ENCODE measurements at places on chromosomes 1 and 21.

DNA sequence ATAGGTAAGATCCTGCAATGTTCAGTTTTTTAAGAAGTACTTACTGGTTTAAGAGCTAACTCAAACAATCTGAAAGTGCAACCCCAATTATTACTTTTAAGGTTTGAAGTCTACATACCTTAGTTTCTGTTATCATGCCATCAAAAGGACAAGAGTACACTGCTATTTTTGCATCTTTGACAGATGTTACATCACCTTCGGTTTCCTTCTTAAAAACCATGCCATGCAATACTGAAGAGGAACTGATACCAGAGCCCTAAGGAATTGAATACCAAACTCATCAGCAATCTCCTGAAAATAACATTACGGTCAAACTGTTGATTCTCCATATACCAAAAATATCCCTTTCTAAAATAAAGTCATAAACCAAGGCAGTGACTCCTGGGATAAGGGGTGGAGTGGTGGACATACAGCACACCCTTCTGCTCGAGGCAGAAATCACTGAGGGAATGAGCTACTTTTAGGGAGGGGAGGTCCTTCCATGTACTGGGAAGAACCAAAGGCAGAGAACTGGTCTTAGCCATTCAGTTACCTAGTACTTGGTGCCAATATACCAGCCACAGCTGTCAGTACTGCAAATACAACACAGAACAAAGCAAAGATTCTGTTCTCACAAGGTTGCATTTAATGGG is 8.5 kb downstream of the CCT8 start:
- peak; percentile 73 for DNase-seq

- no peak for DNase-seq
Observed at GRCh38 chr1:65082346-65083040, 65.5 kb upstream of the AK4 start.

- DNase-seq, result no peak
Observed at GRCh38 chr1:151352021-151352718, 5.1 kb upstream of the RFX5 start.

- no peak for DNase-seq
Observed at GRCh38 chr1:19483691-19484090, 1.6 kb downstream of the CAPZB start.

- DNase-seq, result no peak
Observed at GRCh38 chr1:27528818-27529703, 39.1 kb upstream of the WASF2 start.

GRCh38 chr1:60833173-60833572 is 249.2 kb upstream of the NFIA start:
- no peak for DNase-seq

GRCh38 chr1:104856091-104856490 is 1106.4 kb downstream of the AMY1C start:
- DNase-seq, result no peak

DNA sequence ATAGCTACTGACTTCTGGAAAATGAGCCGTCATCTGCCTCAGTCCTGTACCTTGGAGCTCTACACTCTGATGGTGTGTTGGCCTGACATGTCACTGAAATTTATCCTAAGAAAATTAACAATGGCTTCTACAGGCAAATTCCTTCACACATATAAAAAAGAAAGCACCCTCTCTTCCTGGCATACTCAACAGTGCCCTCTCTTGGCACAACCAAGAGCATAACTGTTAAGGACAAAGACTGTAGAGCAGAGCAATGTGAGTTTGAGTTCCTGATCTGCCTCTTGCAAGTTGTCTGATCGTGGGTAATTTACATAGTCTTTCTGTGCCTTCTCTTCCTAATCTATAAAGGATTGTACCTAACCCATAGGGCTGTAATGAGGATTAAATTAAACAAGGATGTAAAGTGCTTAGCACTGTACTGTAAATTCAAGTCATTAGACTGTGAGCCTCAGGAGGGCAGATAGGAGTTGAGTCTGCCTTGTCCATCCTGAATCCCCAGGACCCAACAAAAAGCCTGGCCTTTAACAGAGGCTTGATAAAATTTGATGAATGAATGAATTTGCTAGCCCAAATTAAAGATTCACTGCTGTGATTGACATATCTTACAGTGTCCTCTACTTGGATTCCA is 83.5 kb downstream of the SYF2 start:
- DNase-seq, result peak; percentile 63

DNA sequence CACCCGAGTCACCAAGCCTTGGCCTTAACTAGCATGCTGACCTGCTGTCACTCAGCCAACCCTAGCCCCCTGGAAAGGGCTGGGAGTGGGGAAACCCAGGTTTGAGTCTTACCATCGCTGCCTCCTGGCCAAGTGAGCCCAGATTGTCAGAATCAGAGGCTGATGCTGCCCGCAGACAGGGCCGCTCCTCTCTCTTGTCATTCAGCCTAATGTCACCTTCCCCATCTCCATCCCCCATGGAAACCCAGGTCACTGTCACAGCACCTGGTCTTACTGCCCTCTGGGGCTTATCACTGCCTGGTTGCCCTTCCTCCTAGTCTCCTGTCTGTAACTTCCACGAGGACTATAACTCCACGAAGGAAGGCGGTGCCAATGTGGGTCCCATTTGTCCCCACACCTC is 53.6 kb upstream of the CASZ1 start:
- DNase-seq, result no peak

DNA sequence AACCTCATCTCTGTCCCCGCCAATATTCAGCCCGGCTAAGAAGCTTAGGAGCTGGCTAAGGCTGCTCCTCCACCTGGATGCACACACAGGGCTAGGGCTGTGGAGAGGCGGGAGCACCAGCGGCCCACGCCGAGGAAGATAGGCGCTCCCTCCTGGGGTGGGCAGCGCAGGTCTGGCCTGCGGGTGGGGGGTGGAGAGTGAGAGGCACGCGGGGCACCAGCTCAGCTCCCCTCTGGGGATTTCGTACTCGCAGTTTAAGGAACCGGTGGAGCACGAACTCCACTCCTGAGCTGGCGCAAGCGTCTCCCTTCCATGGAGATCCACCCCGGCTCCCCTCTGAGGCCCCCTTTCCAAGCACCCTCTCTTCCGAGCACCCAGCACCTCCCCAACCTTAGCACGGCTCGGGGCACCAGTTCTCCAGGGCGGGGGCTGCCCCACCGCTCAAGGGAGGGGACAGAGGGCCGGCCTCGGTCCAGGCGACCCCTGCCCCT is 433 bp upstream of the KAZN start:
- DNase-seq, result no peak

GRCh38 chr1:182215764-182216163 is 154.3 kb upstream of the ZNF648 start:
- DNase-seq, result no peak

DNA sequence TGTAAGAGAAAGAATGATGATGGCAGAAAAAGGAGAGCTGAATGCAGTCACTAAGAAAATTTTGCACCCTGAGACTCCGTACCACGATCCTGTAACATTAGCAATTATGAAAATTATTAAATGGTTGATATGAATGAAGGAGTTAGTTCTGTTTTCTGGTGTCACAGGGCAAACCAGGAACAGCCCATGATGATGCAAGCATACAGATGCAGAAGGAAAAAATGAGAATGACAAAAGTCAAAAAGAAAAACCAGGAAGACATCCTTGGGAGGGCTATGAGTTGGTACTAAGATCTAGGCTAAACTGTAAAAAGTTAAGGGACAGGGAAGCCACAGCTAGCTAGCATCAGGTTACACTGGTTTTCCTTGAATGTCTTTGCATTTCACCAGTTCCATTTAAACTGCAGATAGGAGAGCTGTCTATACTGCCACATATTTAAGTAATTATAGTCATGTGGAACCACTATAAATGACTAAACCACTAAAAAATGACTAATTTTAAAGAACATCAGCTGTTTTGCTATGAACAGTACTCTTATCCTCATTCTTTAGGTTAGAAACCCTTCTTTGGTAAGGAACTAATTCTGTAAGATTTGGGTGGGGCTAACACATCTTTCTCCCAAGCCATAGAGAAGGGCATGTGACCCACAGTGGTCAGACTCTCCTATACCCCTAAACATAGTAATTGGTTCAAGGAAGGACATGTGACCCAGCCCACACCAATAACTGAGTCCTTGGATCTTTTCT is 11.4 kb downstream of the DOCK7 start:
- DNase-seq, result peak; percentile 57

DNA sequence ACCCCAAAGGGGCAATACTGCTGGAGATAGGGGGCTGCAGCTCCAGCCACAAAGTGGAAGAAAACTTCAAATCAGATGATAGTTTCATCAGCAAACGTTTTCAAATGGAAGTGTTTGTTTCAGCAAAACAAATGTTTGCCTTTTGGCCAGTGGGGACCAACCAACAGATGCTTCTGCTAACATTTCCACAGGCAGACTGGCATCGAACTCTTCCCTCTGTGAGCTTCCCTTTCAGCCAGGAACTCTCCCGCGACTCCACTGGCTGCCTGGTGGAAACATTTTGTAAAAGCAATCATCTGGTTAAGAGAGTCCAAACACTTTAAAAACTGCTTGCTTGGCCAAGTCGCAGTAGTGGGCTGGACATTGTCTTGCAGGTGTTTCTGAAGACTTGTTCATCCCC is 30.7 kb downstream of the CENPF start:
- no peak for DNase-seq

GRCh38 chr1:205436776-205437410 is 15.0 kb upstream of the LEMD1 start:
- DNase-seq, result peak; percentile 60

DNA sequence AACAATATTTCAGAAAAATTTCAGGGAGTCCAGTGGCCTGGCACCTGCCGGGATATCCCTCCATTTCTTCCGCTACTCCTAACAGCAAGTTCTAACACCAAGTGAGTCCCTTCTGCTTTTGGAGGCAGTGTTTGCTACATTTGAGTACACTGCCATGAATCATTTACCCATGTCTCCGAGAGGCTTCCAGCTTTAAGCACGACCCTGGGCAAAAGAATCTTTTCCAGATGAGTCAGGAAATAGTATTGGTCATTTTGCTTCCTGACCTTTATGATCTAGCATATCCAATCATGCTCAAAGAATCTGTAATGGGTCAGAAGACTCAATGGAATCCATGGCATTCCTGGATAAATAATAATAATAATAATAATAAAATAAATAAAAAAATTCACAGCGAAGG is 60.7 kb upstream of the FMN2 start:
- DNase-seq, result no peak

- DNase-seq, result no peak
Observed at GRCh38 chr1:226665505-226666163, 73.4 kb downstream of the ITPKB start.

- DNase-seq, result no peak
Observed at GRCh38 chr1:246592695-246593094, 26.4 kb downstream of the CNST start.

- DNase-seq, result peak; percentile 84
Observed at GRCh38 chr1:247407180-247407616, 8.8 kb upstream of the NLRP3 start.

GRCh38 chr1:104987210-104987609 is 1237.5 kb downstream of the AMY1C start:
- no peak for DNase-seq

GRCh38 chr1:160206036-160206389 is 829 bp downstream of the PEA15 start:
- peak; percentile 69 for DNase-seq

DNA sequence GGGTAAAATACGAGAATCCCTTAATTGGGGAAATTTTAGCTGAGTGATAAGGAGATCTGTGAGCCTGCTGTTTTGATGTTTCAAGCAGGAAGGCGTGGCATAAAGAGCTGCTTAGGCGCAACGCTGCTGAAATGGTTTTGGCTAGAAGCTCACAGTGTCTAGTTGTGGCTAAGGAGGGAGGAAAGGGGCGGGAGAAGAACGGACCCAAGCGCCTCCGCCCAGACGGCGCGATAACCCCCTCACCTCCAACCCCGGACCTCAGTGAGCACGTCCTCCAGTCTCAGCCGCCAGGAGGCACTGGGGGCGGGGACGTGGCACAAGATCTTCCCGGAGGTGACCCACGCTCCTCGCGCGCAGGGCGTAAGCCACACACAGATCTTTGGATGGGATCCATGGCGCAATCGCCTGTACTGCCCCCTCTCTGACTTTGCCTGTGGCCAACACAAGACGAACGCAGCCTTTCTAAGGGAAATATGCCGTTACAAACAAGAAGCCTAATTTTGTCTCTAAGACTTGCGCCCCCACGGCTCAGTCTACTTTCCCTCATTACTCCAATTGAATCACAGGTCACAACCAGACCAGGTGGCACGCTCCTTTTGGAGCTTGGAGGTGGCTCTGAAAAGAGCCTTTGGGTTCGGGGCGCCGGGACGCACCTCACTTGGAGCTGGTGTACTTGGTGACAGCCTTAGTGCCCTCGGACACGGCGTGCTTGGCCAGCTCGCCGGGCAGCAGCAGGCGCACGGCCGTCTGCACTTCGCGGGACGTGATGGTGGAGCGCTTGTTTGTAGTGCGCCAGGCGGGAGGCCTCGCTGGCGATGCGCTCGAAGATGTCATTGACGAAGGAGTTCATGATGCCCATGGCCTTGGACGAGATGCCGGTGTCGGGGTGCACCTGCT is 23.4 kb upstream of the RNF187 start:
- DNase-seq, result peak; percentile 29

DNA sequence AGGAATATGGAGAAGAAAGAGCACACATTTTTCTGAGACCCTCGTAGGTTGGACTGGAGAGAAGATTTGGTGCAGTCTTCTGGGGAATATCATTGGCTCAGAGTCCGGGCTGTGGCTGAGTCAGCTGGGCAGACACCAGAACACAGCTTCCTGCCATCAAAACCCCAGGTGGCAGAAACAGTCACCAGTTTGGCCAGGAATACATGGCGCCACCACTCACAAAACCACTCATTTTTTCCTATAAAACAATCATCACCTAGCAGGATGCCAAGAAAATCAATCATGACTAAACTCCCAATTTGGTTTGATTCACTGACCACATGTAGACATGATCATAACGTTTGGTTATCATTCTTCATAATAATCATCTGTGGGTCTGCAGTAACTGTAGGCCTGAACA is 178.1 kb upstream of the PBX1 start:
- DNase-seq, result no peak

DNA sequence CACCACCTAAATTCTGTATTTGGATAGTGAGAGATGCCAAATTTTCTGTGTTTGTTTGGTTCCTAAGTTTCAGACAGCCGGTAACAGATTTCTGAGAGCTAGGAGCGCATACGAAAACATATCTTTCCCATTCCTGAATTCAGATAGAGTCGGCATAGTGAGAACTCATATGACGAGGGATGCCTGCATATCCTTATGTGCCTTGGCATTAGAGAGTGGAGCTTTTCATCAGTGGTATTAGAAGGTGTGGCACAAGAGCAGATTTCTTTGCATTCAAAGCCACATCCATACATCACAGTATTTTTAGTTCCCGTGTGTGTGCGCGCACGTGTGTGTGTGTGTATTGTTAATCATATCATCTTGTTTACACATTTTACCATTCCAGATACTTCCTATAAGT is 85.8 kb downstream of the ATP5PO start:
- no peak for DNase-seq

DNA sequence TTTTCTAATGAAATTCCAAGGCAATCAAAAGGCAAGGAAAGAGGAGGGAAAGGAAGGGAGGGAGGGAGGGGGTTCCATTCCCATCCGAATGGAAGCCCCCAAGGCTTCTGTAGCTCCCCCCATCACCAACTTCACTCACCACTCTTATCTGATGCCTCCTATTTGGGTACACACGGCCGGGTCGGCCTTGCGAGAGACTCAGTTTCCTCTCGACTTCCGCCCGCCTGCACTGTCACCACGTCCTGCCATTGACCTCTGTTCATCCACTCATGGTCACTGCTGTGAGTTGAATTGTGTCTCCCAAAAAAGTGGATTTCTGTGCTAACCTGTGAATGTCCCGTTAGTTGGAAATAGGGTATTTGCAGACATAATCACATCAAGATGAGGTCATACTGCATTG is 11.2 kb downstream of the PDE9A start:
- DNase-seq, result no peak

- no peak for DNase-seq
Observed at GRCh38 chr1:171083222-171083621, 7.5 kb upstream of the FMO3 start.

- DNase-seq, result no peak
Observed at GRCh38 chr1:59092126-59092525, 204.8 kb upstream of the FGGY start.

All from inflammatory macrophage (primary cell).